Right renal pelvis (tissue), 4 donors: ENCODE measurements at places on chromosomes 2 and 18. TPM values are rescaled to one million over a fixed set of nuclear protein-coding genes. Genes with fewer than 3 reads are reported as not detected.

GRCh38 chr18:8962855-8963635 lies 139.5 kb upstream of the NDUFV2 start:
- no peak for DNase-seq

DNA sequence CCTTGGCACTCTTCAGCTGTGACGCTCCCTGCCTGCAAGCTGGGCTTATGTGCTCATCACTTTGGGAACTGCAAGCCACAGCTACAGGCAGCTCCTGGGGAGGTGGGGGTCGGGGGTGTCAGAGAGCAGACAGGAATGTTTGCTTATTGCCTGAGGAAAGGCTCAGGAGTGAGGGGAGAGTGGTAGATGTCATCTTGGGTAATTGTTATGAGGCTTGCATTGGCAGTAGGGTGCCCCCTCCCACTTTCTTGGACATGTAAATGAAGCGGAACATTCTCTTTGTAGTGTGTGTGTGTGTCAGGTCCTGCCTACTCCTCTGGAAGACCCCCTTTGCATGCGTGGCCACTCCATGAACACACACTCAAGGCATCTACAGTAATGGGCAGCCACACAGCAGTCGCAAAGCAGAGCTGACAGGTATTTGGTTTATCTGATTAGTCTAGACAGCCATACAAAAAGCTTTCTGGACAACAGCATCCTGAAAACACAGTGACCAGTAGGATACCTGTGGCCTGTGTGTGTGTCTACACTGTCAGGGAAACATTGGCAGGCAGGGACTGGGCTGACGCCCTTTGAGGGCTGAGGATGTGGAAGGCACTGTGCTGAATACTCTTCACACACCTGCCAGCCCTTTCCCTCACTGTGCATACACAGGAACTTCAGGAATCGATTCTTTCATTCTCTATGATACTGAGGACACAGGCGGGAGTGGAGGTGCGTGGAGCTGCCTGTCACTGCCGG lies 17.1 kb upstream of the MC2R start:
- DNase-seq: no peak

DNA sequence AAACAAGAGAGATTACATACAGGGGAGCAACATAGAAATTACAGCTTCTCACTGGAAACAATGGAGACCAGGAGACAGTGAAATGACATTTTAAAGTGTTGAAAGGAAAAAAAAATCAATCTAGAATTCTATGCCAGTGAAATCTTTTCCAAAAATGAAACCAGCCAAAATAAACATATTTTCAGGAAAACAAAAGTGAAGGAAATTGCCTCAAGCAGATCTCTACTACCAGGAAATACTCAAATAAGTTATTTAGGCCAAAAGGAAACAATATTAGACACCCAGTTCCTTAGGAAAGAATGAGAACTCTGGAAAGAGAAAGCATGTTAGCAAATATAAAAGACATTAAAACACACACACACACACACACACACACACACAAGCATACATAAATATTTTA lies 339.9 kb upstream of the NCKAP5 start:
- no peak for DNase-seq

- DNase-seq: no peak
These were observed 101.8 kb upstream of the ZC3H15 start for GRCh38 chr2:186384226-186384625.

Gene CABYR
- 5.8 TPM for polyA plus RNA-seq
